ENCODE measurements at places on chromosomes 2 and 18.

- no peak for DNase-seq
Measured at GRCh38 chr2:102063487-102063911, 71.7 kb downstream of the IL1R2 start.

DNA sequence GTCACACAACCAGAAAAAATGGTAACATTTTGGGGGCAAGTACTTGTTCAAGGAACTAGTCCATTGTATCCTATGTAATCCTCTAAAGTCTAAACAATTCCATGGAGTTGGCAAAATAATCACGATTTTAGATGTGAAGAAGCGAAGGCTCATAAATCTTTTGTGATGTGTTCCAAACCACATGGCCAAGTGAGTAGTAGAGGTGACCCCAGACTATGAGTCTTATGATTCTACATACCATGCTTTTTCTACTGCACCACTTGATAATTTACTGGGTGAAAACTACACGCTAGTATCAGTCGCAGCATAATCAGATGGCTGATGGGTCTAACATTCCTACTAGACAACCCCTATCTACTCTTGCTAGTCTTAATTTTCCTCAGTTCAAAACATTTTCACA lies 371.4 kb downstream of the OSR1 start:
- DNase-seq = no peak

- DNase-seq = no peak
Measured at GRCh38 chr18:76426737-76427305, 68.2 kb downstream of the ZNF516 start.

DNA sequence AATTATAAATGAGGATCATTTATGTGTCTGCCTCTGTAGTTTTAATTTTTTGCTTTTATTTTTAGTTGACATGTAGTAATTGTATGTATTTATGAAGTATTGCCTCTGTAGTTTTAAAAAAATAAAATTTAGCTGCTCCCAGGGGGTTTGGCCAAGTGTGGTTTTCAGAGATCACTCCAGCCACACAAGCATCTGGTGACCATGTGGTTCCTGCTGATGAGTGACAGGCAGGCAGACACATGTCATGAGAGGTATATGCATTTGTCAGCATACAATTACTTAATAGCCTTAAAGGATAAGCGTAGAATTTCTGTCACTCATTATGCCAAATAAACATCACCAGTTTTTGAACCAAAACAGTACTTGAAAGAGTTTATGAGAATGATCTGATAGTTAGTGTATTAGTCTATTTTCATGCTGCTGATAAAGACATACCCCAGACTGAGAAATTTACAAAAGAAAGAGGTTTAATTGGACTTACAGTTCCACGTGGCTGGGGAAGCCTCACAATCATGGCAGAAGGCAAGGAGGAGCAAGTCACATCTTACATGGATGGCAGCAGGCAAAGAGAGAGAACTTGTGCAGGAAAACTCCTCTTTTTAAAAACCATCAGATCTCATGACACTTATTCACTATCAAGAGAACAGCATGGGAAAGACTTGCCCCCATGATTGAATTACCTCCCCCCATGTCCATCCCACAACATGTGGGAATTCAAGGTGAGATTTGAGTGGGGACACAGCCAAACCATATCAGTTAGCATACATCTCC lies 29.6 kb downstream of the MREG start:
- DNase-seq = no peak

GRCh38 chr18:69402533-69402989 lies 1.9 kb downstream of the DOK6 start:
- DNase-seq = no peak

DNA sequence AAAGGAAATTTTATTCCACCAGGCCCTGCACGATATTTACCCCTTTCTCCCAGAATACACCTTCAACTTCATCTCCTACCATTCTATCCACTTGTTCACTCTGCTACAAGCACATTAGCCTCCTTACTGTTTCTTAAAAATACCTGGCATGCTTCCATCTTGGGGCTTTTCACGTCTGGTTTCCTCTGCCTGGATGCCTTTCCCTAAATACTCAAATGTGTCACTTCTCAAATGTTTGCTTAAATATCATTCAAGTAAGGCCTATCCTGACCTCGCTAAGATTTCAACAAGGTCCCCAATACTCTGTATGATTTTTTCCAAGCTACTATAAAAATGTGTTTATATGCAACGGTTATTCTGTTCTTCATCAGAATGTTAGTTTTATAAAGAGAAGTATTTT lies 433.0 kb upstream of the CHAC2 start:
- no peak for DNase-seq

Measured in CD4-positive, alpha-beta T cell treated with Interleukin-17A for 4 hours (primary cell).